ENCODE measurements at places on chromosomes 16 and 17.

- no peak for DNase-seq
Observed at GRCh38 chr16:54985668-54986067, 55.0 kb downstream of the IRX5 start.

GRCh38 chr17:50884439-50885311, 18.5 kb upstream of the TOB1 start:
- no peak for DNase-seq

GRCh38 chr17:49571764-49572163, 3.9 kb upstream of the NXPH3 start:
- no peak for DNase-seq

DNA sequence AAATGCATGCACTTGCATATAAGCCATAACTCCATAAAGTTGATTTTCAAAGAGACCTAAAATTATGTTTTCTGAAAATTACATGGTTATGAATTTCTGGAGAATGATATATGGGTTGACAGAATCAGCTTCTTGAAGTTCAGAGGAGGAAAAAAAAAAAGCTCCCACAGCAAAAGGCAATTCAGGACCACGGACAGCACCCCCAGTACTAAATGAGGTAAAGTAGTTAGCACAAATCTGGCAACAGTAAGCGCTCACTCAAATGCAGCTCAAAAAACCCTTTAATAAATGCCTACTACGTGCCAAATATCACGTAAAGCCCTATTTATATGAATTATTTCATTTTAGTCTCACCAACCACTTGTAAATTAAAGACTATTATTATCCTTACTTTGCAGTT, 135.2 kb downstream of the SHISA9 start:
- DNase-seq, result peak; percentile 30

DNA sequence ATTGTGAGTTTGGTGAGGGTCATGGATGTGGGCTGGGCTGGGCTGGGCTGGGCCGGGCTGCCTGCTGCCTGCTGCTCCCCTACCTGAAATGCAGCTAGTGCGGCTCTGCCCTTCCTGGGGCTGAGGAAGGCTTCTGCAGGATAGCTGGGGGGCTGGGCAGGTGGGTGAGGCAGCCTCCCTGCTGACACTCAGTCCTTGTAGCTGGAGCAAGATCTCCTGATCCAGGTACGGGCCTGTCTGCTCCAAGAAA, 4.7 kb downstream of the RPL13 start:
- DNase-seq, result no peak

DNA sequence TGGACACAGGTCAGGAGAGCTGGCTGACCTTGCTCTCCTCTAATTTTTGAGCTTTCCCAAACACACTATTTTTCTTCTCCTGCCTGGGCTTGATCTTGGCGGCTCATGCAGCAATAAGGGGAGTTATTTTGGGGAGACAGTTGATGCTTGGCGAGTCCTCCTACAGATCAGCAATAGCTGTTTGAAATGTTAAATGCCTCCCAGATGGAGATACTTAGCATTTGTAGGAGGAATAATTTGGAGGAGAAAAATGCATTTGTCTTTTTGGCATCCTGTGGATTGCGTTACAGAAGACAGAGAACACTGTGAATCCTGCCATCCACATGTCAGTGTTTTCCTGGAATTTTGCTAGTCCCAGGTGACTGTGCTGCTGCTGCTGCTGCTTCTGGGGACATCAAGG, 328.0 kb upstream of the XYLT1 start:
- no peak for DNase-seq

GRCh38 chr16:72113616-72113945, 19.9 kb downstream of the DHX38 start:
- DNase-seq, result no peak

GRCh38 chr17:1918346-1919162, 88.7 kb downstream of the RPA1 start:
- no peak for DNase-seq

Data from stimulated activated CD4-positive, alpha-beta T cell treated with anti-CD3 and anti-CD28 coated beads, Interleukin-2, amount 100 ng/mL, for 24 hours (primary cell).